NCI-H1930 (cell line): ENCODE measurements at places on chromosomes 16 and 17.

DNA sequence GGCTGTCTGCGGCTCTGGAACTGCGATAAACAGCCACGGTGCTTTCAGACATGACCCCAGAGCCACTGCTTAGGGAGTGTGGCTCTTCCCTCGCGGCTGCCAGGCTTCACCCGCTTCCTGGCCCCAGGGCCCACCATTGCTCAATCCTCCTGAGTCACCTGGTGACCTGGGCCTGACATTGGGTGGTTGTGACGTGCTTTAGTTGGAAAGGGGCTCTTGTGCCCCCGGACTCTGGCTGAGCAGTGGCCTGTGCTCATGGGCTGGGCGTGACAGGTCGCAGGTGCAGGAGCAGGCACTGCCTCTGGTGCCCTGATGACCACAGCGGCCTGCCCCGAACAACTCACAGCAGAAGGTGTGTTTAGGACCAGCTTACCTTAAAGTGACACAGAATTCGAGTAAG, 8.6 kb upstream of the NUDT16L1 start:
- no peak for DNase-seq

DNA sequence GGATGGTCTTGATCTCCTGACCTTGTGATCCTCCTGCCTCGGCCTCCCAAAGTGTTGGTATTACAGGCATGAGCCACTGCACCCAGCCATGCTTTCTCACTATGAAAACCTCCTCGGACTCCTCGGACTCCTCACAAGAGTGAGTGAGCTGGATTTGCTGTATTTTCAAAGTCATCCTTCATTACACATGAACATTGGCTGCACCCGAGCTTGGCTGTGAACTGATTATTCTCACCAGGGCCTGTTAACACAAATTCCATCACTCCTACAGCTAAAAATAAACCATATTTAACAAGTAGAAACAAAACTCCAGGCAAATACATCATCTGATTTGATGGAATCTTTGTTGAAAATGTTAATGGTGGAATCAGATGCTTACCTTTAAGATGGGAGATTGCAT, 50.3 kb downstream of the PITPNC1 start:
- no peak for DNase-seq

- no peak for DNase-seq
Measured at GRCh38 chr17:76422406-76422805, 30.5 kb downstream of the UBE2O start.

GRCh38 chr17:69757688-69758430, 317.2 kb upstream of the KCNJ16 start:
- no peak for DNase-seq

DNA sequence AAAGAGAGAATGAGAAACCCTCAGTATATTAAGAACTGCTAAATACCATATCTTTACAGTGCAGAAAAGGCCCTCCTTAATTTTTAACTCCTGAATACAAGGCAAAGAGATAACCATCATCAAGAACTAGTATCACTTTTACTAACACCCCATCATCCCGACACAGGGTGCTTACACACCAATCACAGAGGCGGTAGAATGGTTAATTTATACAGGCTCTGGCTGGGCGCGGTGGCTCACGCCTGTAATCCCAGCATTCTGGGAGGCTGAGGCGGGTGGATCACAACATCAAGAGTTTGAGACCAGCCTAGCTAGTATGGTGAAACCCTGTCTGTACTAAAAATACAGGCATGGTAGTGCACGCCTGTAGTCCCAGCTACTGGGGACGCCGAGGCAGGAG, 4.2 kb downstream of the PSMD12 start:
- DNase-seq = no peak

- no peak for DNase-seq
Measured at GRCh38 chr17:61380836-61381525, 18.7 kb upstream of the TBX2 start.

DNA sequence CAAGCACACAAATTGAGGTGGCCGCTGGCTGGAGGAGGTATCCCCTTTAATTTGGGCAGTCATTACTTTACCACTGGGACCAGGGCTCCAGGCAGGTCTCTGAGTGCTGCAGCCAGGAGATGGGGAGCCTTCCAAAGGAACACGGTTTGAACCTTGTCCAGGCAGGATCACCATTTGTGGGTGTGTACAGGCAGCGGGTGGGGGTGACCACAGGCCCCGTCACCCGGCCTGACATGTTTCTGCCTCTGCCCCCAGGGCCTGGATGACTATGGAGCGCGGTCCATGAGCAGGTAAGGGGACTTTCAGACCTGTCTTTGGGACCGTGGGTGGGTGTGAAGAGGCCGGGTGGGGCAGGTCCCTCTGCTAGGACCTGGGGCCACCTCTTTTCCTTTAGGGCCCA, 57.1 kb upstream of the PVALEF start:
- no peak for DNase-seq

- no peak for DNase-seq
Measured at GRCh38 chr16:84245956-84246678, 6.3 kb upstream of the KCNG4 start.

DNA sequence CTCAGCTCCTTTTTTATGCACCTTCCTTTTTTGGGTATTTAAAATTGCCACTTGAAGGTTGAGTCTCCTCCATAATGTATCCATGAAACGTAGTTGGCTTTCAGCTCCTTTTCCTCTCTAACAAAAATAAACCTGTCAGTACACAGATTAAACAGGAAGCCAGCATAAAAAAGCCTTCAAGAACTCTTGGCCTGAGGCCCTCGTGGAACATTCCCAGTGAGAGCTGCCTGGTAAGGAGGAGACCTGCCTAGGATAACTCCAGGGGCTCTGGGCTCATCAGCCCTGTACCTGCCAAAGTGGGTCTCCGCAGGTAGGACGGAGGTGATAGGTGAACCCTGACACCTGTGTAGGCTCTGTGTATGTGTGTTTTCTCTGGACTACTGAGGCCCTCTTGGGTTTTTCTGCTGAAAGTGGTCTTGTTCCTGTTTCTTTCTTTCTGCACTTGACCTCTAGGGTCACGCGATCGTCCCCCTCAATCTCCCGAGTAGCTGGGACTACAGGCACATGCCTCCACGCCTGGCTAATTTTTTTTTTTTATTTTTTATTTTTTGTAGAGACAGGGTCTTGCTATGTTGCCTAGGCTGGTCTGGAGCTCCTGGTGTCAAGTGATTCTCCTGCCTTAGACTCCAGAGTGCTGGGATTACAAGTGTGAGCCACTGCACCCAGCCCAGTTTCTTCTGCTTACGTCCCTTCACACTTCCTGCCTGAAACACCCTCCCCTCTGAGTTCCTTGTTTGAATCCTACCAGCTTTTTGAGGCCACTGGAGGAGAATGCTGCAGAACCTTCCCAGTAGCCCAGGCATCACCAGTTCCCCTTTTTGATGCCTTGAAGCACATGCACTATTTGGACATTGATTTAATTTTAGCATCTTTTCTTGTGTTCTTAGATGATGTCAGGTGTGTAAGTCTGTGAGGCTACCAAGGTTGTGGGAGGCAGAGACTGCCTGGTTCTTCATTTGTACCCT, 9.8 kb downstream of the PGS1 start:
- DNase-seq = no peak

GRCh38 chr17:45172541-45173286, 11.0 kb downstream of the HEXIM2 start:
- DNase-seq = no peak

GRCh38 chr16:11175787-11176341, 80.1 kb downstream of the SOCS1 start:
- no peak for DNase-seq

DNA sequence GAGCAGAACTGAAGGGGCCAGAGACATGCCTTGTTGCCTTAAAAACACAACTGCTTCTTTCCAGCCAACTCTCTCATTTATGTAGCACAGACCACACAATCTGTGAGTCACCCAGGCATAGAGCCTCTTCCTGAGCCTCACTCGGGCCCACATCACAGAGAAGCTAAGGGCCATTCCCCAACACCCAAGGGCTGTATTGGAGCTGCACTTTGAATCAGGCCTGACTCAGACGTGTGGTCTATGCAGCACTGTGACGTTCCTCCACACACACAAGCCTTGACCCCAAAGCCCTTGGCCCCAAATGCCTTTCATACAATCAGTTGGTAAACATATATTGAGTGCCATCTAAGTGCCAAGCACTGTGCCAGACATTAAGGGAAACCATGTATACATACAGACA, 308.9 kb upstream of the DYNLRB2 start:
- DNase-seq = no peak

GRCh38 chr16:26665166-26665939, 401.4 kb upstream of the C16orf82 start:
- DNase-seq = peak; percentile 45

DNA sequence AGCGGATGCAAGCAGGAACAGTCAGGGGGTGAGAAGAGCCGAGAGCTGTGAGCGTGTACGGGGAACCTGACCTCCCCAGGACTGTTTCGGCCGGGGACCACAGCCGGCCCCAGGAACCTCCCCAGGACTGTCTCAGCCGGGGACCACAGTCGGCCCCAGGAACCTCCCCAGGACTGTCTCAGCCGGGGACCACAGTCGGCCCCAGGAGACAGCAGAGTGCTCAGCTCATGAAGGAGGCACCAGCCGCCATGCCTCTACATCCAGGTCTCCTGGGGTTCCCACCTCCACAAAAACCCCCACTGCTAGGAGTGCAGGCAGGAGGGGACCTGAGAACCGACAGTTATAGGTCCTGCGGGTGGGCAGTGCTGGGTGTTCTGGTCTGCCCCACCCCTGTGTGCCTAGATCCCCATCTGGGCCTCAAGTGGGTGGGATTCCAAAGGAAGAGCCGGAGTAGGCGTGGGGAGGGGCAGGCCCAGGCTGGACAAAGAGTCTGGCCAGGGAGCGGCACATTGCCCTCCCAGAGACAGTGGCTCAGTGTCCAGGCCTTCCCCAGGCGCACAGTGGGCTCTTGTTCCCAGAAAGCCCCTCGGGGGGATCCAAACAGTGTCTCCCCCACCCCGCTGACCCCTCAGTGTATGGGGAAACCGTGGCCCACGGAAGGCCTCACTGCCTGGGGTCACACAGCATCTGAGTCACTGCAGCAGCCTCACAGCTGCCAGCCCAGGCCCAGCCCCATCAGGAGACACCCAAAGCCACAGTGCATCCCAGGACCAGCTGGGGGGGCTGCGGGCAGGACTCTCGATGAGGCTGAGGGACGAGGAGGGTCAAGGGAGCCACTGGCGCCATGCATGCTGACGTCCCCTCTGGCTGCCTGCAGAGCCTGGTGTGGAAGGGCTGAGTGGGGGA, 4.3 kb downstream of the RHBDF1 start:
- DNase-seq = no peak

- no peak for DNase-seq
Measured at GRCh38 chr16:12837756-12838155, 34.1 kb upstream of the CPPED1 start.

DNA sequence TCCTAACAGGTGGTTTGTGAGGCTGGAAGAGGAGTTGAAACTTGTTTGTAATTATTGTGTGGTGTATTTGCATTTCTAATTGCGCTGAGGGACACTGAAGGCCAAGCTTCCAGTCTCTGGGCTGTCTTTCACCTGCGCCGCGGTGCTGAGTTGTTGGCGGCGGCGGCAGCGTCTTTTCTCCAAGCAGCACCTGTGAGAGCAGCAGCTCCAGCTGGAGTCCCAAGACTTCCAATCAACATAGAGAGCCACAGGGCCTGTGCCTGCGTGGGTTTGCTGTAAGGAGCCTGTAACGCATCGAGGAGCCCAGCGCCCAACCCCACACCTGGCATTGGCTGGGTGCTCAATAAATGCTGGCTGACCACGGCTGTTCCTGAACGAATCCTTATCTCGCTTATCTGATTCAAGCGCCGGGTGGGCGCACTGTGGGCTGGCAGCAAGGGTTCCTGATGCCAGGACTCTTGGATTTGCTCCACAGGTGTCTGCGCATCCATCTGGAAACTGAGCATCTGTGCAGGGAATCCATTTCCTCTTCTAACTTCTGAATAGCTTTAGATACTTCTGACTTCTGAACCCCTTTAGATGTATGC, 138.1 kb downstream of the ASIC2 start:
- DNase-seq = no peak

DNA sequence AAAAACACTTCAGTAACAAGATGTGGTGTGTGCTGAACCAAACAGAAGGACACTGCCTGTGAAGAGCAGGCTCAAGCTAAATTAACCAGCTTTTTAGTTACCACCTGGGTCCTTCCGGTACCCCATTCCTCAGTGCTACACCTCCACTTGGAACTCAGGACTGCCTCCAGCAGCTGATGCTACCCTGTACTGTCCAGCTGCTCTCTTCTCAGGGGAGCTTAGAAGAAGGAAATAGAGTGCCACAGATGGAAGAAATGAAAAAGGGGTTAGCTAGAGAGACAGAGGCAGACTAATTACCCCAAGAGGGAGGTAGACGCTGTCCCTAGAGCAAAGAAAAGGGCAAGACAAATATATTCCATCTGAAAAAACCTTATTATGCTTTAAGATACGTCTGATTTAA, 5.7 kb downstream of the MED13 start:
- DNase-seq = no peak

DNA sequence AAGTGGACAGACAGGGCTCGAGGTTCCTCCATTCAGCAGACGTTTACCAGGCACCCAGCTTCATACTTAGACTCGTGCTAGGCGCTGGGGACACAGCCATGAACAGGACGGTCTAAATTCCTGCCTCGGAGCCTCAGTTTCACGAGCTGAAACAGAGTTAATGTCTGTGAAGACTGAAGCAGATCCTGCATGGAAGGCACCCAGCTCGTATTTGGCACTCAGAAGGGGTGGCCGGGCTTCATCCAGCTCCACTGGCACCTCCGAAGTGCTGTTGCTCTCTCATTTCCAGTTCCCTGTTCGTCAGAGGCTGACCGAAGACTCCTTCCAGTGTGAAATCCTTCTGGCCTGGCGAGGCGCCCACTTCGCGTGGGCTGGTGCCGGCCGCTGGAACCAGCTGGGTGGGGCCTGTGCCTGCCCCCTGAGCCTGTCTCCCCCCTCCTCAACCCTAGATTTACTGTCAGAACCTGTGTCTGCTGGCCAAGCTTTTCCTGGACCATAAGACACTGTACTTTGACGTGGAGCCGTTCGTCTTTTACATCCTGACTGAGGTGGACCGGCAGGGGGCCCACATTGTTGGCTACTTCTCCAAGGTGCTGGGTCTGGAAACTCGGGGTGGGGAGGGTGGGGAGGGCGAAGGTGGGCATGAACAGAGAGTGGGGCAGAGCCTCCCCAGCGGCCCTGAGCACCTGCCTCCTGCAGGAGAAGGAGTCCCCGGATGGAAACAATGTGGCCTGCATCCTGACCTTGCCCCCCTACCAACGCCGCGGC, 5.8 kb downstream of the PRSS8 start:
- no peak for DNase-seq

GRCh38 chr17:60354223-60354622, 37.7 kb downstream of the USP32 start:
- DNase-seq = no peak

- DNase-seq = no peak
Measured at GRCh38 chr17:74037320-74037719, 166.2 kb upstream of the RPL38 start.

DNA sequence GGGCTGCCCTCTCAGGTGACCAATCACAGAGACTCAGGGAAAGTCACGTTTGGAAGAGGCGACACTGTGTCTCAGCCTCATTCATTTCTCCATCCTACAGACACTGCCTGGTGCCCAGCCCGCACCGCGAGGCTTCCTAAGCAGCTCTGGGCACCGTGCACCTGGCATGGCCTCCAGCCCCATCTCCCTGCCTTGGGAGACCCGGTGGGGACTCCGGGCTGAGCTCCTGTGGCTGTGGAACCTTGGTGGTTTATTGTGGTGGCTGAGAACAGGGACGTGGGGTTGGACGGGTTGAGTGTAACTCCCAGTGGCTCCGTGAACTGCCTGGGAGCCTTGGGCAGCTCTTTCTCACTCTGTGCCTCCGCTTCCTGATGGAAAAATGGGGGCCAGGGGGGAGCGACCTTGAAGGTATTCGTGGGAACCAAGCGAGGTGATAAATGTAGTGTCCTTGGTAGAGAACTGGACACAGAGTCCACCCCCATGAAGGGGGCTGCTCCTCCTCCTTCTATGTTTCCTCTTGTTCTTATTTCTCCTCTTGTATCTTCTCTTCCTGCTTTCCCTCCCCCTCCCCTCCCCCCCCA, 215.4 kb downstream of the SEC14L1 start:
- no peak for DNase-seq
